Activated CD4-positive, alpha-beta memory T cell treated with anti-CD3 and anti-CD28 coated beads, Interleukin-2, amount 10 ng/mL, durations not matched to agents 7 days and 5 days (primary cell): ENCODE measurements at places on chromosomes 12 and 14. TPM values are rescaled to one million over a fixed set of nuclear protein-coding genes. Genes with fewer than 3 reads are reported as not detected.
A peak's percentile ranks its signal among the peaks of the same experiment; 100 is the strongest.

The CAPS2 gene
- 3.6 TPM for total RNA-seq

The NKX2-8 gene
- not detected for total RNA-seq

The KRT80 gene
- total RNA-seq = not detected

The PTHLH gene
- not detected for total RNA-seq

The KCNA5 gene
- total RNA-seq = not detected

GRCh38 chr12:32159925-32160324, 53.3 kb downstream of the BICD1 start:
- no peaks in the 10 kb centered on the region for H3K4me1 ChIP-seq
- H3K27ac ChIP-seq = no peak overlapping the region
- H3K36me3 ChIP-seq = peaks cover 2% of the 10 kb centered on the region
- no peaks in the 10 kb centered on the region for H3K27me3 ChIP-seq
- no peak overlapping the region for H3K4me3 ChIP-seq

DNA sequence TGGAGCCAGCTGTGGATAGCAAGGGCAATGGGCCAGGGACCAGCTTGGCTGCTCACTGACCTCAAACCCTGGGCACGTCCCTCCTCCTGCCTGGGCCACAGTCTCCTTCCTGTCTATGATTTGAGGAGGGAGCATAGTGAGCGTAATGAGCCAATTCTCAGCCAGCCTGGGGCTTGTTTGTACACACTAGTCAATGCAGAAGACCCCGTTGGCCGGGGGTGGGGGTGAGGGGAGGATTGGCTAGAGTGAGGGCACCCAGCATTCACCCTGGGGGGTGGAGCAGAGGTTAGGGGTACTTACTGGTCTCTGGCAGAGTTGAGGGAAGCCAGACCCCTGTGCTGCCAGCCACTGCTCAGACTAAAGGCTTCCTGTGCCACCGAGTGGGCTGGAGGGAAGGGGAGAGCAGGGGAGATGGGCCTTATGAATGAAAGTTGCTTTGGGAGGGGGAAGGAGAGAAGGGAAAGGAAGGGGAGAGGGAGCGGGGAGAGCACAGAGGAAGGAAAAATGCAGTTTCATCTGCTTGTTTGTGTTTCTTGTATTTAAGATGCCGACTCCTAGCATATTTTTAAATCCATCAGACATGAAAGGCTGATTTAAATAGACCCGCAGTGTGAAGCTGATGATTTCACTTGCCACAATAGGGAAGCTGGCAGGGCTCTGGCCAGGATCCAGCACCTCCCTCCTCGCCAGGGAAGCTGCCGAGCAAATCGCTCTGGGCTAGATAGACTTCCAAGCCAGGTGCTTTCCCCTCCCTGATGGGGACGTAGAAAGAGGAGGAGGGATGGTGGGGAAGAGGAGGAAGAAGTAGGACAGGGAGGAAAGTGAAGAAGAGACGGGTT, 114.0 kb downstream of the PRMT8 start:
- no peak overlapping the region for H3K27ac ChIP-seq
- no peak overlapping the region for H3K4me3 ChIP-seq
- peaks cover 6% of the 10 kb centered on the region for H3K36me3 ChIP-seq
- no peaks in the 10 kb centered on the region for H3K4me1 ChIP-seq
- no peak for DNase-seq

DNA sequence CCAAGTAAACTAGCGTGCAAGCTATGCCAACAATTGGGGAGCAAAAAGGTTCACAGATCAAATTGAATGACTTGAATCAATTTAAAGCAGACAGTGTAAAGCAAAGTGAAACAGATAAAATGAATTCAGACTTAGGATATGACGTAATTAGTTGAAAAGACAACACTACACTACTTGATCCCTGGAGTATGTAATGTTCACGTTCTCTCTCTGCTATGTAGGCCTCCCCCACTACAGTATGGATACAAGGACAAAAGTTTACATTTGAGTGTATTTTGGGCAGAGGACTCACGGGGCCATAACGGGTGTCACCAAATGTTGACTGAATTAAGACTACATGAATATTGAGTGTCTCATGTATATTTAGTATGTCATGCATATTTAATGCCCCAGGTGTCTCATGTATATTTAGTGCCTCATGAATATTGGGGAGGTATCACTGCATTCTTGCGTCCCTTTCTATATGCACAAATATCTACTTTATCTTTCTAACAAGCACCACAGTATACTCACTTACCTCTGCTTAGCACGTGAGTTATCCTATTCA, 44.5 kb downstream of the RERGL start:
- H3K36me3 ChIP-seq = no peaks in the 10 kb centered on the region
- H3K4me1 ChIP-seq = no peaks in the 10 kb centered on the region
- no peak overlapping the region for H3K27ac ChIP-seq
- no peak overlapping the region for H3K4me3 ChIP-seq

GRCh38 chr14:96221109-96221650, 16.5 kb downstream of the BDKRB2 start:
- H3K27ac ChIP-seq = no peak overlapping the region
- no peaks in the 10 kb centered on the region for H3K4me1 ChIP-seq

GRCh38 chr12:52020539-52021336, 14.0 kb downstream of the TAMALIN start:
- peaks cover 6% of the 10 kb centered on the region for H3K27me3 ChIP-seq
- no peak overlapping the region for H3K4me3 ChIP-seq
- no peak overlapping the region for H3K27ac ChIP-seq
- no peaks in the 10 kb centered on the region for H3K36me3 ChIP-seq

DNA sequence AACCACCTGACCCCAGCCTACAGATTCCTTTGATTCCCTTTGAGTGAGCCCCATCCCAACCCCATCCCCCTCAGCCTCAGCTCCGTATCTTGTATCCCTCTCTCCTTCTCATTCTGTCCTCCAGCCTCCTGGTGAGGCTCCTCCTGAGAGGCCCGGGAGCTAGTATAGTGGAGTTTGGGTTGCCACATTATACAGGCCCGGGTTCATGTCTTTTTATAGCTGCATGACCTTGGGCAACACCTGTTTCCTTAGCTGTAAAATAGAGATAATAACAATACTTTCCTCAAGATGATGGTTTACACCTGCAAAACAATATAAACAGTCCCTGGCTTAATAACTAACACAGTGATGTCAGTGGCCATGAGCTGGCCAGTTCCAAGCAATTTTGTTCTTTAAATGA, 89.8 kb downstream of the STAB2 start:
- no peak overlapping the region for H3K27ac ChIP-seq
- no peak overlapping the region for H3K4me3 ChIP-seq
- no peaks in the 10 kb centered on the region for H3K36me3 ChIP-seq

DNA sequence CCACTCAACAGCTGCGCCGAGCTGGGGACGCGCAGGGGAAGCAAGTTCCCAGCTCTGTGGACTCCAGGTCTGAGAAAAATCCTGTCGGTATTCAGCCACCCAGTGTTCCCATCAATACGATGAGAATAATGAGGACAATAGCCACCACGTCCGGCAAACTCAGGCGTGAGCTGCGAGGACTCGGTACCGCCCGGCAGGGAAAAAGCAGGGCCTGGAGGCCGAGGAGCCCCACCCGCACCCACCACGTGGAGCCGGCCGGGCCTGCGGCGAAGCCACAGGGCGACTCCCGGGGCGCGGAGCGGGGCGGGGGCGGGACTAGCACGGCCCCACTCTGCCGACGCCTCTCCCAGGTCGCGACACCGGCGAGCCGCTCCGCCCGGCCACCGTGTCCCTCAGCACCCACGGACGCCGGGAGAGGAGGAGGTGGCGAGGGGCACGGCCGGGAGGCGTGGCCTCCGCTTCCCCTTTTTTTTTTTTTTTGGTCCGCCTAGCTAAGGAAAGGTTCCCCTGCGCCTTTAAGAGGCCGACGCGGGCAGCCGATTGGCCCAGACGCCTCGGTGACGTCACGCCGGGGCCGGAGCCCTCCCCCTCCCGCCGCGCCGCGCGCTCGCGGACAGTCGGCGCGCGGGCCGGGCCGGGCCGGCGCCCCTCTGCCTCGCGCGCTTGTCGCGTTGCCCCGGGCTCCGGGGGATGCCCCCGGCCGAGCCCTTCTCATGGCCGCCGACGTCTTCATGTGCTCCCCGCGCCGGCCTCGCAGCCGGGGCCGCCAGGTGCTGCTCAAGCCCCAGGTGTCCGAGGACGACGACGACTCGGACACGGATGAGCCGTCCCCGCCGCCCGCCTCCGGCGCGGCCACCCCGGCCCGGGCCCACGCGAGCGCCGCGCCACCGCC, at the start of gene MLXIP:
Gene MLXIP, plus strand, starts transcription at position 616 of the 892 bp plus-strand sequence. Its CDS starts 98 bp downstream, at position 714.
- peak; percentile 91 for DNase-seq
- H3K4me3 ChIP-seq = peak within 1 kb of the TSS; percentile 91
- H3K4me1 ChIP-seq = peaks cover 47% of the 10 kb centered on the region

DNA sequence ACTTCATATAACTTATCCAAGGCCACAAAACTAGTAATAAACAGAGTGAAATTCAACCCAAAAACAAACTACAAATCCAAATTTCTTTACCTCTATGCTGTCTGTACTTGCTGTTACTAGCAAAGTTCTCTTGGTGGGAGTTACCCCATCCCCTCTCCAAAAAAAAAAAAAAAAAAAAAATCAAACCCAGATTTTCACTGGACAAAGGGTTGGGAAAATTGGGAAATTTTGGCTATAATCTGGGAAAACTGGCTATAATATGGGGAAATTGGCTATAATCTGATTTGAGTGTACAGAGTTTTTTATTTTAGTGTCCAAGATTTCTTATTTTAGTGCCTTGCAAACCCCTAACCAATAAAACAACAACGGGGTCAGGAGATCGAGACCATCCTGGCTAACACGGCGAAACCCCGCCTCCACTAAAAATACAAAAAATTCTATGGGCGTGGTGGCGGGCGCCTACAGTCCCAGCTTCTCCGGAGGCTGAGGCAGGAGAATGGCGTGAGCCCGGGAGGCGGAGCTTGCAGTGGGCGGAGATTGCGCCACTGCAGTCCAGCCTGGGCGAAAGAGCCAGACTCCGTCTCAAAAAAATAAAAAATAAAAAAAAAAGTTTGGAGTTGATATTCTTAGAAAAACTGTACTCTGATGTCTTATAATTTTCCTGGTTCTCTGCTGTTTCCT, 148.4 kb downstream of the CHST11 start:
- H3K36me3 ChIP-seq = peaks cover 66% of the 10 kb centered on the region
- H3K27ac ChIP-seq = peak overlapping the region; percentile 95
- no peaks in the 10 kb centered on the region for H3K27me3 ChIP-seq
- no peak for DNase-seq

- H3K4me1 ChIP-seq = peaks cover 42% of the 10 kb centered on the region
- H3K4me3 ChIP-seq = peak overlapping the region; percentile 92
- peaks cover 33% of the 10 kb centered on the region for H3K36me3 ChIP-seq
- H3K27ac ChIP-seq = peak overlapping the region; percentile 92
- DNase-seq = no peak
- no peaks in the 10 kb centered on the region for H3K27me3 ChIP-seq
These were observed 1.7 kb downstream of the STAT6 start for GRCh38 chr12:57109207-57110103.

GRCh38 chr14:50403419-50403818, 6.7 kb upstream of the CDKL1 start:
- H3K4me3 ChIP-seq = no peak overlapping the region
- no peaks in the 10 kb centered on the region for H3K4me1 ChIP-seq
- H3K27ac ChIP-seq = no peak overlapping the region
- H3K27me3 ChIP-seq = no peaks in the 10 kb centered on the region
- no peaks in the 10 kb centered on the region for H3K36me3 ChIP-seq

- H3K36me3 ChIP-seq = peaks cover 19% of the 10 kb centered on the region
- no peak for DNase-seq
- no peak overlapping the region for H3K27ac ChIP-seq
- H3K4me3 ChIP-seq = no peak overlapping the region
These were observed 35.5 kb downstream of the TCTN1 start for GRCh38 chr12:110649341-110649847.
